ENCODE measurements at places on chromosomes 12 and 14. TPM values are rescaled to one million over a fixed set of nuclear protein-coding genes. Genes with fewer than 3 reads are reported as not detected.

Gene TAS2R46
- 1.6 TPM for total RNA-seq

DNA sequence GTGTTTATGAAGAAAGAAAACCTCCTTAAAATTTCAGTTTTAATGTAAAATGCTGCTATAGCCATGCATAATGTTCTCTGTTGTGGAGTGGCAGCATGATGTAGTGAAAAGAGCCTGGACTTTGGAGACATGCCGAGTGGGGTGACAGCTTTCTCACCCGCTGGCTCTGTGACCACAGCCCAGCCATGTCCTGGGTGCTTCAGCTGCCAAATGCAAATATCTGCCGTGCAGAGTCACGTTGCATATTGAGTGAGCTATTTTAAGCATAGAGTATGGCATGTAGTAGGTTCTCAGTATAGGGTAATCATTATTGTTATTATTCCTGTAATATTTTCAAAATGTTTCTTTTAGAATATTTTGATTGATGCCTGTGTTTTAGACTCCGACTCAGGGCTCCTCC, 15.5 kb upstream of the TCTN2 start:
- DNase-seq, result peak; percentile 16

GRCh38 chr12:102625819-102626218, 145.5 kb upstream of the IGF1 start:
- no peak for DNase-seq

Gene PLEK2
- total RNA-seq, result 0.22 TPM

DNA sequence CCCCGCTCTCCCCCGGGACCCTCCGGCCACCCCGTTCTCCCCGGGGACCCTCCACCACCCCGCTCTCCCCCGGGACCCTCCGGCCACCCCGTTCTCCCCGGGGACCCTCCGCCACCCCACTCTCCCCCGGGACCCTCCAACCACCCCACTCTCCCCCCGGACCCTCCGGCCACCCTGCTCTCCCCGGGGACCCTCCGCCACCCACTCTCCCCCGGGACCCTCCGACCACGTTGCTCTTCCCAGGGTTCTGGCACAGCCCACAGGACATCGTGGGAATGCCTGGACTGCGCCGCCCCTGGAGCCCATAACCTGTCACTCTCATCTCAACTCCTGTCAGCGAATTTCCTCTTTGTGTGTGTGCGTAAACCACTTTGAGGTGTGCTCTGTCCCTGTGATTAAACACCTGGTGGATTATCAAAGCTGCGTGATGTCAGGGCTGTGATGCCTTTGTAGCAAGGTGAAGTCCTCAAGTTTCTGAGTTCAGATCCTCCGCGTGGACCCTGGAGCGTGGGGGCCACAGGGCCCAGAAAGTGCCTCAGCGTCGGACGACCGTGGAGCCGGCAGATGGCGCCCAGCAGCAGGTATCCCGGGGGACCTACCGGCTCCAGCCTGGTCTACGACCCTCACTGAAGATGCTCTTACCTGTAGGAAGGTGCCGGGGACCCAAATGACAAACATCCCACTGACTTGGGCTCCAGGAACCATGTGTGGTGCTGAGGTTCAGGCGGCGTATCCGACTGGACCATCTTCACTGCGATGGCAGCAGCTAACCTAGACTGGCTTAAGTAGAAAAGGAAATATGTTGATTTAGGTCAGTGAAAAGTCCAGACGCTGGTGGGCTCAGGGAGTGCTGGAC, 63.2 kb upstream of the GALNT9 start:
- DNase-seq, result no peak

Measured in muscle of leg (tissue), 16 donors.